ENCODE measurements at places on chromosomes 2 and 18.

DNA sequence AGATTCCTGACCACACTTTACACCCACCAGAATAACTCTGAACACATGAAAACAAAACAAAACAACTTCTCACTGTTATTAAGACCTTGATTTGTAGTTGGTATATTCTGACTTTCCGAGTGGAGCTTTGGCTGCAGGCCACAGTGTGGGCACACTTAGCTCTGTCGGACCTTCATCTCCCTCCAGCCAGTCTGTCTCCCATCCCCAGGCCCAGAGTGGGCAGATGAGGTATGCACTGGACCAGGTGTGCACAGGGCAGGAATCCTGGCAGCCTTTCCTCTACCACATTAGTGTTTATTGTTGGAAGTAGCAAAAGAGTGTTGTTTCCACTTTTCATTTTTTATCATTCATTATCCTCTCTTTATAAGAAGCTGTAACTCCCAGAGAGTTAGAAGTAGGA lies 219.5 kb upstream of the TPO start:
- no peak for DNase-seq

- no peak for DNase-seq
Observed at GRCh38 chr2:39704540-39704939, 38.8 kb downstream of the TMEM178A start.

- no peak for DNase-seq
Observed at GRCh38 chr2:111149882-111150455, 29.3 kb downstream of the BCL2L11 start.

DNA sequence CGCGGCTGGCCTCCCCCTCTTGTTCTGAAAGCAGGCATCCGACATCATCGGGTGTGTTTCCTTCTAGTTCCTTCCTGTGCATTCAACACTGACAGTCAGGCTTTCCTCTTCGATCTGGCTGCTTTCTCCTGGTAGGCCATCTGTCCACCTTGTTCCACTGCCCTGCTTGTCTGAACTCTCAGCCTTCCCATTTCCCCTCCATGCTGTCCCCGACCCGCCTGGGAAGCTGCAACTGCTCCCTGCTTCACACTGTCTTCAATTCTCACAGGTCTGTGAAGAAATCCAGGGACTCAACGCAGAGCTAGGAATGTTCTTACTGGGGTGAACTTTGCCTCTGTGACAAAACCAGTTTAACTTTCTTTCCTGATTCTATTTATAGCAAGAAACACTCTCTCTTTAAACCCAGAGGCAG lies 43.0 kb downstream of the KIF3C start:
- no peak for DNase-seq

- DNase-seq = no peak
Observed at GRCh38 chr2:195018462-195018861, 638.6 kb upstream of the SLC39A10 start.

- DNase-seq = no peak
Observed at GRCh38 chr2:171578127-171578803, 56.0 kb downstream of the CYBRD1 start.

DNA sequence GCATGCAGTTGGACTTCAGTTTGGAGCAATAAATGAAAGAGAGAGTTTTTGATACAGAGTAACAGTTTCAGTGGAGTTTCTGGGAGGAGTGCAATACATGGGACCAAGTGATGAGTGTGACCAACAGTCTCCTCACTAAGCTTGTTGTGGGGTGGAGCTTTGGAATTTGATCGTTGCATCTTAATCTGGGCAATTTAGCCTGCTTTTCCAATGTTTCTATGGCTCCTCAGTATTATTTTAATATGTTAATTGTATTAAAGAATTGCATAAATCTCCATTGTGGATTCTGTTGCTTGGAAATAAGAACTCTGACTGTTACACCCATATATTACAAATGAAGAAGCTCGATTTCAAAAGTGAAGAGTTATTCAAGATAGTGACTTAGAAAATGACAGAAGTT lies 446.6 kb upstream of the LRATD1 start:
- DNase-seq = no peak

- DNase-seq = no peak
Observed at GRCh38 chr2:73998451-73998850, 13.7 kb downstream of the TET3 start.

DNA sequence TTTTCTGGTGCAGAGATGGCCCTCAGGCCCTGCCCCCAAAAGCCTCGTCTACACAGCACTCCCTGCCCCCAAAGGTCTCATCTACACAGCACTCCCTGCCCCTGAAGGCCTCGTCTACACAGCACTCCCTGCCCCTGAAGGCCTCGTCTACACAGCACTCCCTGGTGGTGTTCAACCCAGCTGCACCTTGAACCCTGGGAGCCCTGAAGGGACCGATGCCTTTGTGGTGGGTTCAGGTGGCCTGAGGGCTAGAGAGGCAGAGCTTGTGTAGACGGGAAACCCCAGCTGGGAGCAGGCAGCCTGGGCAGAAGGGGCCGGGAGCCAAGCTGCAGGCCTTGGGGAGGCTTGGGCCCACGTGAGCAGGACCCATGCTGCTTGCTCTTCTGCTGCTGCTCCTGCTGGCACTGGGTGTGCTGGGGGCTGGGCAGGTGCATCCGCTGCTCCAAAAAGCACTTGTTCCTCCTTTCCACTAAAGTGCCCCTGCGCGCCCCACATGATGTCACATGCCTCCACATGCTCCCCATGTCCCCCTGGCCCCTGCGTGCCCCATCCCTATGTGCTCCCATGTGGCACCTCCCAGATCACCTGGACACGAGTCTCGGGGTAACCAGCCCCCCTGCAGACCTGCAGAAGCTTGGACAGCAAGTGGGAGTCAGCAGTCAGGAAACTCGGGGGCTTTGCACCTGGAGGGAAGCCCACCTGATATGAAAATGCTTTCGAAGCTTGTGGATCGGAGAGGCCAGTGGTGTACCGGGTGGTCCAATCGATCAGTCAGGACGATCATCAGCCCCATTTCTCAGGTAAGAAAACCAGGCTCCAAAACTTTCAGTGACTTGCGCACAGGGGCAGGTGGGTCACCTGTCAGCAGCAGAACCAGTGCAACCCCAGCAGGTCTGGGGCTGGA lies 94.9 kb upstream of the CTDP1 start:
- DNase-seq = no peak

DNA sequence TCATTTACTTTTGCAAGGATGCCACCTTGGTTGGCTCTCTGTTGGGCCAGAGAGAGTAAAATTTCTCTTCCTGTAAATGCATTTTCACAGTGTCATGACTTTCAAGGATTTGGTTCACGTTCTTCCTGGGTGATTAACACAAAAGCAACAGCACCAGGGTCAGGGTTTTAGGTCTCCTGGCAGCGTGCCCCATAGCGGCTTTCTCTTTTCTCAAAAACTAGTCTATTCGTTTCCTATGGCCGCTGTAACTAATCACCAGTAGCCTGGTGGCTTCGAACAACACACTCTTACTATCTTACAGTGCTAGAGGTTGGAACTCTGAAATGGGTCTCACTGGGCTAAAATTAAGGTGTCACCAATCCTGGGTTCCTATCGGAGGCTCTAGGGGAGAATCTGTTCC lies 56.3 kb upstream of the ACMSD start:
- no peak for DNase-seq

- no peak for DNase-seq
Observed at GRCh38 chr2:38207168-38207567, 131.2 kb upstream of the CYP1B1 start.

DNA sequence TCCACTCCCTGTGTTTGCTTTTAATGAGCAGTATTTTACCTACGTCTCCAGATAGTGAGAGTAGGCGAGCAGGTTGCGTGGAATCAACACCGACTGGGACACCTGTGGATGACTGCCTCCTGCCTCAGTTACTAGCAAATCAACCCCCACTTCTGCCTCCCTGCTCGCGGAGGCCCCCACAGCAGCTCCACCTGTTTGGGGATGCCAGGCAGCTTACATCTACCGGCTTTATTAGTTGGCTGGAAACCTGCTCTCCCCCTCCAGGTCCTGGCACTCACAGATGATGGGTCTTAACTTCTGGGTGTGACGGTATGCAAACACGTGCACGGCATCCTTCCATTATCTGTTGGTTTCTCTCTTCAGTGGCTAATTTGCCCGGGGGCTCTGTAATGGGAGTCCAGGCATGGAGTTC lies 164.4 kb upstream of the SESTD1 start:
- DNase-seq = no peak

- no peak for DNase-seq
Observed at GRCh38 chr2:134307334-134307733, 53.5 kb downstream of the MGAT5 start.

DNA sequence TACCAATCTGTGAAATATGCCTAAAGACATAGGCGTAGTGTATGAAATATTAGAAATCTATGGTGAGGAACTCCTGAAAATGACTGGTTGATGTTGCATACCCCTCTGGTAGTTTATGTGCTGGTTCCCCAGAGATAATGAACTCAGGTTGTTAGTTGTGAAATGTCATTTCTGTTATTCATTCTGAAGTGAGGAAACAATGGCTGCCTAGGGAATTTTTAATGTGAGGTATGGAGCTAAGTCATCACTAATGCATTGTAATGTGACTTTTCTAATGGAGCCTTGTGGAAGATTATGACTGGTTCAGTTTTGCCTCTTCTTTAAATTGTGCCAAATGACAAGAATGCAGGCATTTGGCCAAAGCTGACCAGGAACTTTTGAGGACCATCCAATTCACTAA lies 61.6 kb upstream of the RAB27B start:
- DNase-seq = no peak
